ENCODE measurements at places on chromosomes 12 and 14.

DNA sequence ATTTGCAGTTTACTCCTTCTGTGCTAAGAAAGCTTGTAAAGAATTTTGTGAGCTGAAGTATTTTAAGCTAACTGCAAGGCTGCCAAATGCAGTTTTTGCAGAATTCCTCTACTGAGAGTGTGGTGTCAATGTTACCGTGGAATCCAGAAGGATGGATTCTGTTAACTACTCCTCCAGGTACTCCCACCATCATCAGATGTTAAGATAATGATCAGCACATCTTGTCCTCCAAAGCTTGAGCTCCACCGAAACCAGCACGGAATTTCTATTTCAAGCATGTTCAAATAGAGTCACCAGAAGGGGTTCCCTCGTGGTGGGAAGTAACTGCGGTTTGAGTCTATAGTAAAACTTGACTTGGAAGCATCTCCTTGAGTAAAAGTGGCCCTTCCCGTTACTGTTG, 64.3 kb upstream of the CDKN3 start:
- no peaks in the 10 kb centered on the region for H3K36me3 ChIP-seq
- H3K27me3 ChIP-seq = peaks cover 8% of the 10 kb centered on the region
- H3K4me1 ChIP-seq = no peaks in the 10 kb centered on the region
- H3K4me3 ChIP-seq = no peak overlapping the region
- no peak for DNase-seq
- no peak overlapping the region for H3K27ac ChIP-seq

DNA sequence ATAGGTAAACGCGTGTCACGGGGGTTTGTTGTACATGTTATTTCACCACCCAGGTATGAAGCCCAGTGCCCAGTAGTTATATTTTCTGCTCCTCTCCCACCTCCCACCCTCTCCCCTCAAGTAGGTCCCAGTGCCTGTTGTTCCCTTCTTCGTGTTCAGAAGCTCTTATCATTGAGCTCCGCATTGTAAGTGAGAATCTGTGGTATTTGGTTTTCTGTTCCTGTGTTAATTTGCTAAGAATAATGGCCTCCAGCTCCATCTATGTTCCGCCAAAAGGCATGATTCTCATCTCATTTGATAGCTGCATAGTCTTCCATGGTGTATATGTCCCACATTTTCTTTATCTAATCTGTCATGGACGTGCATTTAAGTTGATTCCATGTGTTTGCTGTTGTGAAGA, 6.9 kb upstream of the GPRC5D start:
- peaks cover 17% of the 10 kb centered on the region for H3K27me3 ChIP-seq
- no peak overlapping the region for H3K4me3 ChIP-seq
- peaks cover 3% of the 10 kb centered on the region for H3K4me1 ChIP-seq
- DNase-seq = no peak

GRCh38 chr12:28513983-28514382, 323.7 kb downstream of the CCDC91 start:
- no peak for DNase-seq
- peaks cover 27% of the 10 kb centered on the region for H3K36me3 ChIP-seq
- no peak overlapping the region for H3K27ac ChIP-seq
- H3K4me3 ChIP-seq = no peak overlapping the region
- H3K4me1 ChIP-seq = peaks cover 7% of the 10 kb centered on the region

DNA sequence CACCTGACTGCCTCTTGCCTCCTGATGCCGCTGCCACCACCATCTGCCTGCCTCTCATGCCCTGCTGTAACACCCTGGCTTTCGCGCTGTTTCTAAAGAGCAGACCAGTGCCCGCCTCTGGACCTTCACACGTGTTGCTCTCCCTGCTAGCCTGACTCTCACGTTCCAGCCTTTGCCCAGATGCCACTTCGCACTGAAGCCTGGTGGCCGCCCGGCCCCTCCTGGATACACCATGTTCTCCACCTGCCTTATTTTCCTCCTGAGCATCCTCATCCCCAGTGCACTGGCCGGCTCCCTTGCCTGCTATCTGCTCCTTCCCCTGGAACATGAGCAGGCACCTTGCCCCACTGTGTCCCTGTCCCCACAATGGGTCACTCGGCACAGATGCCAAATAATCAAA, 146.5 kb downstream of the PIWIL1 start:
- H3K4me3 ChIP-seq = no peak overlapping the region
- no peak overlapping the region for H3K27ac ChIP-seq
- no peaks in the 10 kb centered on the region for H3K4me1 ChIP-seq
- H3K27me3 ChIP-seq = peaks cover 3% of the 10 kb centered on the region
- no peak for DNase-seq

DNA sequence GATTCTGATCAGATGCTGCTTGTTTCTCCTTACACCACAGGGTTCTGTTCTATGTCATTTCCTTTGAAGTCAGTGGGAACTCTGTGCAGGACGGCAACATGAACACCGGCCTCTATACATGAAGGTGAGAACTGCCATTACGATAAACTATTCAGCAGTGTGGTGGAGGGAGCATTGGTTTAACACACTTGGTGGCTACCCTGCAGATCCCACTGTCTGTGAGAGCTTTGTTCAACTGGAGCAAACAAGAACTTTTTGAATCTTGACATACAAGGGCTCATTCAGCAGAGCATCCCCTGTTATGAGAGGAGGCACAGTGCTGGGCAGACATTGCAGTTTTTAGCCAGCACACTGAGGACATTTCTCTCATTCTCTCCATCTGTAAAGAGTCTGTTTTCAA, 10.7 kb upstream of the FRS2 start:
- H3K27ac ChIP-seq = no peak overlapping the region
- peaks cover 2% of the 10 kb centered on the region for H3K27me3 ChIP-seq
- H3K4me3 ChIP-seq = no peak overlapping the region
- H3K36me3 ChIP-seq = no peaks in the 10 kb centered on the region
- no peaks in the 10 kb centered on the region for H3K4me1 ChIP-seq

DNA sequence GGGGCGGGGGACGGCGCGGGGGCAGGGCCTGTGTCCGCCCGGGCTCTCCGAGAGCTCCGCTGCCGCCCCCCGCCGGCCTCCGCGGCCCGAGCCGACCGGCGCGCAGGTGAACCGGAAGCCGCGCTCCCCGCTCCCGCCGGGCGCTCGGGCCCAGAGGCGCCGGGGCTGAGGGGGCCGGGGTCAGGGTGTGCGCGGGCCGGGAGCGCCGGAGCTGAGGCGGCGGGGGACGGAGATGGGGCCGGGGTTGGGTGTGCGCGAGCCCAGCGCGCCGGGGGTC, 431 bp downstream of the HIP1R start:
- peaks cover 11% of the 10 kb centered on the region for H3K36me3 ChIP-seq
- H3K4me3 ChIP-seq = peak overlapping the region; percentile 100
- H3K4me1 ChIP-seq = peaks cover 44% of the 10 kb centered on the region
- no peak overlapping the region for H3K27ac ChIP-seq
- no peaks in the 10 kb centered on the region for H3K27me3 ChIP-seq
- DNase-seq = no peak

- DNase-seq = no peak
- no peak overlapping the region for H3K4me3 ChIP-seq
- peaks cover 12% of the 10 kb centered on the region for H3K36me3 ChIP-seq
- no peak overlapping the region for H3K27ac ChIP-seq
- peaks cover 36% of the 10 kb centered on the region for H3K4me1 ChIP-seq
These were observed 26.6 kb downstream of the FBXO34 start for GRCh38 chr14:55297611-55298499.

DNA sequence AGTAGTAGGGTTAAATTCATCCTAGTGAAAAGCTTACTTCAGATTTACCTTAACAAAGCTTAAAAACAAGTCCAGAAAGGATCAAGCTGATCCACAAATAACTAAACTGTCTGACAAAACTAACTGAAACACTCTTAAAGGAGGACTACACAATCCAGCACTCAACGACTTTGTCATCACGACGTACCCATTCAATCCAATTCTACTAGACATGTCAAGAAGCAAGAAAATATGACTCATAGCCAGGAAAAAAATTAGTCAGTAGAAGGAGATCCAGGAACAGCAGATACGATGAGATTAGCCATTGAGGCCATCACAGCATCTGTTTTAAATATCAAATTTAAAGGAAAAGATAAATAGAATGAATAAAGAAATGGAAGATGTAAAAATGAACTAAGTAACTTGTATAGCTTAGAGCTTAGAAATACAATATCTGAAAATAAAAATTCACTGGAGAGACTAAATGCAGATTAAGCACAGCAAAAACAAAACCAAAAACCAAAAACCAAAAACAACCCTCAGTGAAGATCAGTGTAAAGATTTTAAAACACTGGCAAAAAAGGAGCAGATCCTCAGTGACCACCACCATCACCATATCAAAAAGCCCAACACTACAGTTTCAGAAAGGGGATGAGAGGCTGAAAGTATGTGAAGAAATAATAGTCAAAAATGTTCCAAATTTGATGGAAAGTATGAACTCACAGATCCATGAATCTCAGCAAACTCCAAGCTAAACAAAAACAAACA, 95.0 kb upstream of the CCND2 start:
- peaks cover 7% of the 10 kb centered on the region for H3K4me1 ChIP-seq
- DNase-seq = no peak
- H3K27ac ChIP-seq = no peak overlapping the region
- H3K27me3 ChIP-seq = no peaks in the 10 kb centered on the region
- H3K36me3 ChIP-seq = peaks cover 2% of the 10 kb centered on the region

DNA sequence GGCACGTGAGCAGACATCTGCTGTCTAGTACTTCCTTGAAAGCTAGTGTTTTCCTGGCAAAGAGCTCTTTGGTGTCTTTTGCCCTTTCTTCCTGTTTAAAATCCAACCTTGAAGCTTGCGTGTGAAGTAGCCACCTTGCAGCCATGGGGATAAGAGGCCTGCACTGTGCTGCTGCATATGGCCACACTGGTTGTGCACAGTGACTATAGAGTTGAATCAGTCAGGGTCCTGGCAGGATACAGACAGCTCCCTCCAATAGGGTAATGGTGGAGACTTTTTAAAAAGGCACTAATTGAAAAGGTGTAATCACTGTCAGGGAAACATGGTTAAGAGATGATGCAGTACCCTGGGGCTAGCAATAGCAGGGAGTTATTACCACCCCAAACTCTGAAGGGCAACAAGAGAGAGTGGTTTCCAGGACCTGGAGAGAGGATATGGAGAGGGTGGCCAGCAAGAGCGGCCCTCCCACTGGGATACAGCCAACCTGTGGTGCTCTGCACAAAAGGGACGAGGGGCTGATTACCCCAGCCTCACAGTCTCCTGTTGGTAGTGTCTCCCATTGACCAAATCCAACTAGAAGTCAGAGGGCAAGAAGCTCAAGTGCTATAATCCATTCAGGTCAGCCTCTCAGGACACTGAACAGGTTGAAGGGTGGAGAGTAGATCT, 4.8 kb upstream of the GLT8D2 start:
- peaks cover 3% of the 10 kb centered on the region for H3K36me3 ChIP-seq
- H3K4me3 ChIP-seq = no peak overlapping the region
- no peaks in the 10 kb centered on the region for H3K4me1 ChIP-seq
- H3K27ac ChIP-seq = no peak overlapping the region

DNA sequence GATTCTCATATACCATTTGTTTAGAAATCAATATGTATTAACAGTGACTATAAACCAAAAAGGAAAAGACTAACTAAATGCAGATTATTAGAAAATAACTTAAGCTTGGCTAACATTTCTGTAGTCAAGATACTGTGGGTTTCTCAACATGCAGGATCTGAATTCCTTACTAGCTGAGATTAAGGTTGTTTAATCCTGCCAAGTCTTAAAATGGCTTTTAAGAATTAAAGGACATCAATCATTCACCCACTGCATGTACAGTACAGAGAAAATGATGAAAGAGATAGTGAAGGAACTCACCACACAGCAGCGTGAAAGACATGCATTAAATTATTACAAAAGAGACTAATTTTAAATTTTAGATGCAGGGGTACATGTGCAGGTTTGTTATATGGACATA, 3.8 kb downstream of the ACSS3 start:
- H3K27ac ChIP-seq = no peak overlapping the region
- no peak for DNase-seq
- no peaks in the 10 kb centered on the region for H3K27me3 ChIP-seq
- H3K4me3 ChIP-seq = no peak overlapping the region
- H3K36me3 ChIP-seq = no peaks in the 10 kb centered on the region

- H3K36me3 ChIP-seq = no peaks in the 10 kb centered on the region
- no peak for DNase-seq
- no peak overlapping the region for H3K27ac ChIP-seq
- H3K27me3 ChIP-seq = peaks cover 5% of the 10 kb centered on the region
These were observed 661.0 kb downstream of the RPS29 start for GRCh38 chr14:48925184-48925583.

DNA sequence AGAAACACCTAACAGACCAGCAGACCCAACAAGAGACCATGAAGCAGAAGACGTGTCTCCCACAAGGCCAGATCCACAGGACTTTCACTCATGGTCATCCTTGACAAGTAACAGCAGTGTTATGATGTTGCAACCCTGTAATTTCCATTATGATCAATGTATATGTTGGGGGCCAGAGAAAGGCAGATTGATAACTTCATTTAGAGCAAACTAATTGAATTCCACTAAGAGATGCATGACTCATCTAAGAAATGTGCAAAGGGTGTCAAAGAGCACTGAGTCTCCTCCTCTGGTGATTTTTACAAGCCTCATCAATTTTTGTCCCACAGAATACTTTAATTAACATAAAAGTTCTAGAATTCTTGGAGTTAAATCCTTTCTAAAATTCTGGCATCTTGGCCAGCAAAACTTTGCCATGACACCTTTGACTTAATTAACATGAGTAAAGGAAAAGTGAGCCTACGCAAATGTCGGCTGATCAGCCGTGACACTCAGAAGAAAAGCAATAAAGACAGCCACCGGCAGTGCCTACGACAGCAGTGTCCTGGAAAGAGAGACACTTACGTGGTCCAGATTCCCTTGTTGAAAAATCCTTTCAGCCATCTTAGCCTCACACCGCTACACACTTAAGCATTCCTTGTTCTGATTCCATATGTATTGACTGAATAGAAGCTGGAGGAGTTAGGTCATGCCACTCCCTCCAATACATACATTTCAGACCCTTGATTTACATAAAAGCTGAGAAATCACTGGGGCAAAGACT, 370.2 kb upstream of the CCDC196 start:
- no peak for DNase-seq
- no peak overlapping the region for H3K4me3 ChIP-seq
- H3K27me3 ChIP-seq = peaks cover 7% of the 10 kb centered on the region
- peaks cover 2% of the 10 kb centered on the region for H3K36me3 ChIP-seq
- H3K27ac ChIP-seq = no peak overlapping the region

DNA sequence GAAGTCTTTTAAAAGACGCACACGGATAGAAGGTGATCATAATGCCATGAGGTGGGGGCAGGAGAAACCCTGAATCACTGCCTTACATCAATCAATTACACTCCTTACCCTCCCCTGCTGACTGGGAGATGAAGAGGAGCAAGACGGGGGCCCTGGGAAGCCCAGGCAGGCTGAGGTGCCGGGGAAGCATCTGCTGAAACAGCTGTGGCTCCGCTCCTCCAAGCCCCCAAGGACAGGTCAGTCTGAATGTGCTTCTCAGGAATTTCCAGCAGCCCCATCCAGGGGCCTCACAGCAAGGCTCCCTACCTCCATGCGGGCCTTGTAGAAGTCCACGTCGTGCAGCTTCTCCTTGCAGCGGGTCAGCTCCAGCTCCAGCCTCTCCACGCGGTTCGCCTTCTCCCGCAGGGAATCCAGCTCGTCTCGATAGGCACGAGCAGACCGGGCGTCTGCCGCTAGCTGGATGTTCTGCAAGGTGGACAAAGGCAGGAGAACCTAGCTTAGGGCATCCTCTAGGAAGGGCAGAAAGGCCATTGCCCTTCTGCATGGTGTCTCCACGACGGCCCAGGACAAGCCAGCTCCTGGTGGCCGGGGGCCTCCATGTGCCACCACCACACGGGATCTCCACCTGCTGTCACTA, 79.8 kb downstream of the CCDC88C start:
- no peak overlapping the region for H3K4me3 ChIP-seq
- H3K4me1 ChIP-seq = peaks cover 22% of the 10 kb centered on the region
- no peaks in the 10 kb centered on the region for H3K27me3 ChIP-seq
- no peak for DNase-seq
- H3K27ac ChIP-seq = no peak overlapping the region
- H3K36me3 ChIP-seq = peaks cover 27% of the 10 kb centered on the region

All from memory B cell (primary cell).